MCF 10A (cell line): ENCODE measurements at places on chromosomes 11 and 22. TPM values are rescaled to one million over a fixed set of nuclear protein-coding genes. Genes with fewer than 3 reads are reported as not detected.

- no peak for DNase-seq
Observed at GRCh38 chr11:85805387-85805786, 5.6 kb downstream of the SYTL2 start.

DNA sequence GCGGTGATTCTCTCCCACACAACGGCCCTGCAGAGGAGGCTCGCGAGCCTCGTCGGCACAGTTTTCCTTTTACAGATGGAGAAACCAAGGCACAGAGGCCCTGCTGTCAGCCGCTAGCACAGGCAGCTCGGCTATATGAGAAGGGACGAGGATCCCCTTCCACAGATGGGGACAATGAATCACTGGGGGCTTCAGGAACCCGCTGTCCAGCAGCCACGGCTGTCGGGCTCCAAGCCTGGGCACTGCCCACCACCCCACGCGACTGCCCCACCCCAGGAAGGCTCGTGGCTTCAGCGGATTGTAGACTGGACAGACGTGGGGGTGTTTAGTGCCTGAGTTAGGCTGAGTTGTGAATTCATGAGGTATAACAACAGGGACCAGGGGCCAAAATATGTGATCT, 17.2 kb upstream of the FGF3 start:
- DNase-seq: no peak

DNA sequence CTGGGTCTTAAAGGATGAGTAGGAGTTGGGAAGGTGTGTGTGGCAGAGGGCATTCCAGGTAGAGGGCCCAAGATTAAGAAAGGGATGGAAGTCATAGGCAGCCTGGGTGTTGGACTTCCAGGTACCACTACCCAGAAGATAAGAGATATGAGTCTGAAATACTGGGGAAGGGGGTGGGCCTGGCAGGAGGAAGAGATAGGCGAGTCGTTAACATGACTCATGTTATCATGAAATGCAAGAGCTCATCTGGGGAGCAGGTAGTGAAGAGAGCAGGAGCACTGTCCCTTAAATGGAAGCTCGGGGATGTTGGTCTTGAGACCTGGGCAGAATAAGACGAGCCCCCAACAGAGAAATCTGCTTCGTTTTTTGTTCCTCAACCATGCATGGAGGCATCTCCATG, 10.2 kb downstream of the ZC3H7B start:
- DNase-seq: no peak

GRCh38 chr11:105456950-105457349, 152.9 kb upstream of the GRIA4 start:
- no peak for DNase-seq

GRCh38 chr11:112504056-112504455, 243.4 kb upstream of the PLET1 start:
- DNase-seq: no peak

DNA sequence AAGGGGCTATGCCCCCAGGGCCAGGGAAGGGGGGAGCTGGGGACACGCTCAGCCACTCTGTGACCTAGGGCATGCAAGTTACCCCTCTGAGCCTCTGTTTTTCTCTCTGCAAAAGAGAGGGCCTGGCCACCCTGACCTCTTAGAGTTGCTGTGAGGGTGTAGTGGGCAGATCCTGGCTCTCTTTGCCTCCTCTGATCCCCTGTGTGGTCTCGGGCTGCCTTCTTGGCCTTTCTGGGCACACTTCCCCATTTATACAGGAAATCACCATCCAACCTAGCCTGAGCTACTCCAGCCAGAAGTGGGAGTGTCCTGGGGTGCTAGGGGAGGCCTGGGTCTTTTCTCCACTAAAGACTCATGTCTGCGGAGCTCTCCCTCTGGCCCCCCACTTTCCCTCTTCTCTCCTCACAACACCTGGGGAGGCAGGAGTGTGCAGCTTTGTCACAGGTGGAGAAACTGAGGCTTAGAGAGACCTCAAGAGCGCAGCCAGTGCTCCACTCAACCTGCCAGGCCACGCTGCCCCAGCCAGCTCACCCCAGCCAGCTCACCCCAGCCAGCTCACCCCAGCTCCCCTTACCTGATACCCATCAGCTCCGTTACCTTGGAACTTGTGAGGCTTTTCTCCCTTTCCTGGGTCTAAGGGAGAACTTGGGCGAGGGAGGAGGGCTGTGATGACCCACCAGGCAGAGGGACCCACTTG, 1.4 kb downstream of the AIFM3 start:
- no peak for DNase-seq

DNA sequence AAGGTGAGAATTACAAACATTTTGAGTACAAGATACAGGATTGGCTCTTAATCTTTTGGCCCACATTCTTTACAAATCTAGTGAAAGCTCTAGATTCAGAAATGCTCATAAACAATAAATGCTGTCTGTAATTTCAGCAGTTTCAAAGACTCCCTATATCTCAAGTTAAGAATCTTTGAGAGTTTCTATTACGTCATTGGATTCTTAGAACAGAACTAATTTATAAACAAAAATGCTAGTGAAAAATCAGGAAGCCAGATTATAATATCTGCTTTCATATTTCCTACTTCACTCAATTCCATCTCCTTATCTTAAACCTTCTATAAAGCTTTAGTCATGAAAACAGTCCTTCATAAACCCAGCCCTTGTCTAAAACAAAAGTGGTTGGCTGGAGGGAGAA, 32.1 kb downstream of the CTSC start:
- DNase-seq: no peak

GRCh38 chr22:21918466-21919185, 34.0 kb downstream of the PPM1F start:
- no peak for DNase-seq

GRCh38 chr11:67387069-67387468, 4.7 kb upstream of the RAD9A start:
- no peak for DNase-seq

DNA sequence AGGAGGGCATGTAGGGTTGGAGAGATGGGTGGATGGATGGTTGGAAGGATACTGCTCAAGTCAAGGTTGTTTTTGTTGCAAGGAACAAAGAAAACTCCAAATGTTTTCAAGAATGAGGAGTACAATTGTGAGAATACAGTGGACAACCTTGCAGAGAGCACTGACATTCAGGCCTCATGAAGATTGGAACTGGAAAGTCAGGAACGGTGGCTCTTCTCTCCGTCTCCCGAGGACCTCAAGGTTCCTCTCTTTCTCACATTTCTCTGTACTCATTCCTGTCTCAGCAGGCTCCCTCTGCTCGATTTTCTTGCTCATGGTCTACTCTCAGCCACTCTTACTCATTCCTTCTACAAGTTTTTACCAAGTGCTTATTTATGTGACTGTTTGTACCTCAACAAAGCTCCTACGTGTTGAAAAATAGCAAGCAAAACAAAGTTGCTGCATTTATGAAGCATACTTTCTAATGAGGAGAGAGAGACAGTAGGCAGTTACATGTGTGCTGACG, 97.6 kb downstream of the SWAP70 start:
- DNase-seq: no peak

DNA sequence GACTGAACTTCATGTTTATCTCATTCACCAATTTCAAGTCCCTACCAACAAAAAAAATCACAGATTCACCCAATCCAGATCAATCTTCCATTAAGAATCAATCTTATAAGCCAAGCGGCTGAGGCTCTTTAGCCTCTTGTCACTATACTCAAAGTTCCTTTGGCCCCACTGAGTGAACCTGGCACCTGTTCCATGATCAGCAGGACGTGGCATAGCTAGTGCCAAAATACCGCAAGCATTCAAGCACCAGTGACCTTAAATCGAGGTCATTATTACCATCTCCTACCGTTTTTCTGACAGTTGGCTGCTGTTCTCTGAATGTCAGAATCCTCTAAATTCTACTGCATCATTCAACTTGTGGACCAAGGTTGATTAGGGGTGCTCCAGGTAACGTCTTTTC, 141.2 kb downstream of the CADM1 start:
- no peak for DNase-seq

C22orf42 gene
- not detected in 2 replicates for total RNA-seq

NAALAD2 gene
- total RNA-seq: not detected in 2 replicates

RASSF10 gene
- total RNA-seq: not detected in 2 replicates

CCDC157 gene
- total RNA-seq: 1.1 and 1.7 TPM in 2 replicates

PRG2 gene
- total RNA-seq: 0.25 TPM in 1 of 2 replicates, not detected in the other
